Cerebellar nuclear complex (tissue), 1 donor: ENCODE measurements at places on chromosomes 1 and 21.

DNA sequence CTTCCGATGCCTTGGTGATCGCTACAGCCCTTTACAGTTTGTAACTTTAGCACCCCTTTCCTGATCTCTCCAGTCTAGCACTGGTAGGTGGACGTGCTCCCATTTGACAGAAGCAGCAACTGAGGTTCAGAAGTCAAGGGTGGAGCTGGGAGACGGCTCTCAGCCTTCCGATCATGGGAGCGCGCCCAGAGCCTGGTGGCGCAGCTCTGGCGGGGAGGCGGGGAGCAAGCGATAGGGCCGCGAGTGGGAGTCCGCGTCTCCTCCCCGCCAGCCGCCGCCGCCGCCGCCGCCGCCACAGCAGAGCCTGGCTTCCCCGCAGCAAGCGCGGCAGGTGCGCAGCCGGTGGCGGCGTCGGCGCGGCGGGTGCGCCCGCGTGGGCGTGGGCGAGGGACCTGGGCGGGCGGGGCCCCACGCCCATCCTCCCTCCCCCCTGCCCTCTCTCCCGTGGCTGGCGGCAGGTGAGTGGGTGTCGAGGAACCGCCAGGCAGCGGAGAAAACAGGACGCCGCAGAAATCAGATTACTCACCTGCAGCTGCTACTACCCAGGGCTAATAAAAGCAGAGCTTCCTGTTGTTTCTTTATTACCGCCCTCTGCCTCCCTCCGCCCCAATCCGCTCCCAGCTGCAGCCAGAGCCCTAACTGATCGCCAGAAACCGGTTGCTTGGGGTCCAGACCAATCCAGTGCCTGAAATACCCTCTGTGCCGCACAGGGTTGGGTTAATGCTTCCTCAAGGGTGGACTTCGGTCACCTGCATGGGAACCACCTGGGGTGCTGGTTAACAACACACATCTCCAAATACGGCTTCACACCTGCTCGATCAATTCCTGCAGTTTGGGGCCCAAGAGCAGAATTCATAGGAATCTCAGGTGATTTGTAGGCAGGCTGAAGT lies 60.2 kb upstream of the ID3 start:
- DNase-seq = no peak

GRCh38 chr1:27527890-27528817 lies 38.2 kb upstream of the WASF2 start:
- no peak for DNase-seq

- no peak for DNase-seq
These were observed 1256.0 kb downstream of the AMY1C start for GRCh38 chr1:105005594-105006195.

GRCh38 chr1:241799416-241799815 lies 48.6 kb upstream of the EXO1 start:
- DNase-seq = no peak

DNA sequence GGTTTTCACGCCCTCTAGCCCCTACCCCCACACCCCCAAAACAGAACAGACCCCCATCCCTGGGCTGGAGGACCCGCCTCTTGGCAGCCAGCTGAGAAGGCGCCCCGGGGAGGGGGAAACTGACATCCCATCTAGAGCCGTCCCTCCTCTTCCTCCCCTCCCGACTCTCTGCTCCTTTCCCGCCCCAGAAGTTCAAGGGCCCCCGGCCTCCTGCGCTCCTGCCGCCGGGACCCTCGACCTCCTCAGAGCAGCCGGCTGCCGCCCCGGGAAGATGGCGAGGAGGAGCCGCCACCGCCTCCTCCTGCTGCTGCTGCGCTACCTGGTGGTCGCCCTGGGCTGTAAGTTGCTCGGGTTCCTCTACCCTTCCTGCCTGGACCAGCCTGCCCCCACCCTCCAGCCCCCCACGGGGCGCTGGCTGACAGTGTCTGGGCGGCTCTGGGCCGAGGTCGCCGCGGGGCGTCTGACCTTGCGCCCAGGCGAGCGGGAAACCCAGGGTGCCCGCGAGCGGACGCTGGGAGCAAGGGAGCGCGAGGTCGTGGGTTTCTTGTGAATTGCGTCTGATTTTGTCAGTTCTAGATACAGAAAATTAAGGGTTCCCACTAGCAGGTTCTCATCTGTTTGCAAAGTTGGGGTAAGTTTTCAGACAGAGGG lies 618 bp downstream of the JAM2 start:
- DNase-seq = no peak

- DNase-seq = no peak
These were observed 36.1 kb downstream of the DPH5 start for GRCh38 chr1:100989306-100990077.

DNA sequence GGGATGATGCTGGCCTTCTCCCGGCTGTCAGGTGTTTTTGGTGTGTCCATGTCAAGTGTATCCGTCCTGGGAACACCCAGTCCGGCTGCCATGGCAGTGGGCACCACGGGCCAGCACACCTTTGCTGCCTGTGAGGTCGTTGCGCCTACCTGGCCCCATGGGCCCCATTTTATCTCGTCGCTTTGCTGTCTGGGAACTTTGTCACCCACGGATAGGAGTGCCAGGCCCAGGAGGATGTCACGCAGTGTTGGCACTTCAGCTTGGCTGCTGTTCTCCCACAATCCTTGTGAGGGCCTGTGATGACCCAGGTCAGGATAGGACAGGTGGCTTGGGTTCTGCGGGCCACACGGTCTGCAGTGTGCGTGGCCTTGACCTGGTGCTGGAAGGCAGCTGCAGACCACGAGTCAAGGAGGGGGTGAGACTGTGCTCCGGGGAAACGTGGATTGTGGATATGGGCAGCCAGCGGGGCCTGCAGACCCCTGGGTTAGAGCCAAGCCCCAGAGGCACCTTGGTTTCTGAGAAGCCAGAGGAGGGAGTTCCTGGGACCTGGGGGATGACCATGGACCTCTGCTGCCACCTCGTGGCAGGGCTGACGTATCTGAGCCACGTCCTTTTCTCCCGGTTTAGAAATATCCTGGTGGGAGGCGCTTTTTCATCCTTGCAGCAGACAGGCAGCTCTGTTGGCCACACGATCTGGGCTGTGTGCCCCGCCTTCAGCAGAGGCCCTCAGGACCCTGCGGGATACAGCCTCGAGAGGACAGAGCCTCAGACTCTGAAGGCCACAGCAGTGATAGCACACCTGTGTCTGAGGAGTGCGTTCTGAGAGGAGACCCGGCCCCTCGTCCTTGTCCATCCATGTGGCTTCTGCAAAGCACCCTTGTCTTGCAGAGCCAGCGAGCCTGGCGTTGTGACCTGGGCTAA lies 161.1 kb upstream of the COL6A1 start:
- peak; percentile 85 for DNase-seq

GRCh38 chr1:36446271-36446670 lies 4.0 kb downstream of the OSCP1 start:
- no peak for DNase-seq

GRCh38 chr1:178046591-178047270 lies 47.2 kb upstream of the RASAL2 start:
- DNase-seq = no peak

GRCh38 chr1:71054281-71054731 lies 6.7 kb upstream of the PTGER3 start:
- no peak for DNase-seq

GRCh38 chr21:42547001-42547905 lies 33.6 kb downstream of the SLC37A1 start:
- DNase-seq = no peak

- no peak for DNase-seq
These were observed 498.9 kb downstream of the TTLL7 start for GRCh38 chr1:83499998-83500397.

- DNase-seq = no peak
These were observed 30.6 kb upstream of the CTPS1 start for GRCh38 chr1:40948741-40949443.

DNA sequence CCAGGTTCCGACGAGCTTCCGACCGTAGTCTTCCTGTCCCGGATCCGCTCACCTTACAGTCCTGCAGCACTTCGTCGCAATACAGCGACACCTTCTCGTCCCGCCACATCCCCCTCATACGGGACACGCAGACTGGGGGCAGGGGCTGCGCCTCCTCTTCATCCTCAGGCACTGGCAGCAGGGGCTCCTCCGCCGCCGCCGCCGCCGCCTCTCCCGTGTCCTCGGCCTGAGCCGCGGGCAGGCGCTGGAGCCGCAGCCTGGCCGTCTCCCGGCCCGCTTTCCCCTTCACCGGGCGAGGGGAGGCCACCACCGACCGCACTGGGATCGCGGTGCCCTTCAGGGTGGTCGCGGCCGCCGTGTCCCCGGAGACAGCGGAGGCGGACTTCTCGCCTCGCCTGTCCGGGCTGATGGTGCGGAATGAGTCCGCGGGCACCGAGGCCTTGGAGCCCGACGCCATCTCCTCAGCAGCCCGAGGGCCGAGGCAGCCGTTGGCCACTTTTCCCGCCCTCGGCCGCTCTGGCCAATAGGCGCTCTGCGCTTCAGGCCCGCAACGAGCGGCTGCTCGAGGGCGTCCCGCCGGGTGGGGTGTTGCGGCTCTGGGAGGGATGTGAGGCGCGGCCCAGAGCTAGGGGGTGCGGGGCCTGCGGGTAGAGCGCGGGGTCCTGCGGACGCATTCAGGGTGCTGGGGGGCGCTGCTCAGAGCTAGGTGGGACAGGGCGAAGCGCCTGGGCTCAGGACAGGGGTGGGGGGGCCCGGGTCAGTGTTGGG lies at the start of gene SHCBP1L:
TSS of gene SHCBP1L (minus strand) at position 490 of the 768 bp plus-strand sequence. CDS start at position 457, 33 bp downstream.
- DNase-seq = no peak

DNA sequence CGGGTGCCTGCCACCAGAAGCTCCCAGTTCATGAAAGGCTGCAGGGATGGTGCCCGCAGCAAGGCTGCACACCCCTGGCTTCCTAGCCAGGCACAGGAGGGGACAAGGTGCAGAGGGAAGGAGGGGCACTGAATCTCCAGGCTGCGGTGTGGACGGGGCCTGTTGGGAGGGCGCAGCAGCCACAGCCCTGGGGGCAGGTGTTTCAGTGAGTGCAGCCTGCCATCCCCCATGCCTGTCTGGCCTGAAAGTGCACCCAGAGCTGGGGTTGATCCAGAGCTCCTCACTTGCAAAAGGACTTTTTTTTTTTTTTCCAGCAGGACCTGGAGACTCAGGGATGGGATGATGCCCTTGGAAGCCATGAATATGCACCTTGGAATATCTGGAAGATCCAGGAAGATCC lies 153.7 kb upstream of the C1orf174 start:
- no peak for DNase-seq

DNA sequence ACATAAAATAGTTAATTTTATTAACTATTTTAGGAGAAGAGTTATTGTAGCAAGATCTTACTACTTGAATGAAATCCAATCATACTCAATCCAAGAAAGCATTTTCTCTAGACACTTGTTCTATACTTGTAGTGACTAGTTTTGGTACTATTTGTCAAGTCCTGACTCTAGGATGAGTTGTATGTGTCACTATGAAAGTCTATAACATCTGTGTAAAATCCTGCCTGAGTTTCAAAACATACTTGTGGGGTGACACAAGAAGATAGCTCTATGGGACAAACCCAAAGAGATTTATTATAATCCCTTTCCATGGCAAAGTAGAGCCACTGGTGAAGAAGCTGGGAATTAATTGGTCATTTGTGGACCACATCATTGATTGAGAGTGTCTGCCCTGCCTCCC lies 1042.2 kb upstream of the ADGRL4 start:
- DNase-seq = no peak

GRCh38 chr1:38780133-38780532 lies 79.4 kb downstream of the RRAGC start:
- DNase-seq = no peak
